ENCODE measurements at places on chromosomes 11 and 22.

GRCh38 chr22:27638329-27639233 lies 163.0 kb downstream of the MN1 start:
- DNase-seq: no peak

DNA sequence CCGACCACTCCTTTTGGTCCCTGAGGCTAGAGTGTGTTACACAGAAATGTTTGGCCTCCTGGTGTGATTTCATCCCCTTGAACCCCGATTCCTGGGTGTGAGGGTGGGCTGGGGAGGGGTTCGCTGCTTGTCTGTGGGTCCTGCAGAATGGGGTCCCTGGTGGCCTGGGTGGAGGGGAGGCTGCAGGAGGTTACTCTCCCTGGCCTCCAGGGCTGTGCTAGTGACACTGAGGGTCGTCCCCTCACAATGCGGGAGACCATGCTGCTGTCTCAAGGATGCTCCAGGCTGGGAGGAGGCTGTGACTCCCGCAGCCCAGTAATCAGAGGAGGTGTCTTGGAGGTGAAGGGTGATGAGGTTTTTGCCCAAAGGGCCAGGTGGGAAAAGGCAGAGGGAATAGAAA lies 17.0 kb upstream of the OMP start:
- DNase-seq: no peak

GRCh38 chr22:30158277-30158676 lies 78.0 kb downstream of the HORMAD2 start:
- no peak for DNase-seq

DNA sequence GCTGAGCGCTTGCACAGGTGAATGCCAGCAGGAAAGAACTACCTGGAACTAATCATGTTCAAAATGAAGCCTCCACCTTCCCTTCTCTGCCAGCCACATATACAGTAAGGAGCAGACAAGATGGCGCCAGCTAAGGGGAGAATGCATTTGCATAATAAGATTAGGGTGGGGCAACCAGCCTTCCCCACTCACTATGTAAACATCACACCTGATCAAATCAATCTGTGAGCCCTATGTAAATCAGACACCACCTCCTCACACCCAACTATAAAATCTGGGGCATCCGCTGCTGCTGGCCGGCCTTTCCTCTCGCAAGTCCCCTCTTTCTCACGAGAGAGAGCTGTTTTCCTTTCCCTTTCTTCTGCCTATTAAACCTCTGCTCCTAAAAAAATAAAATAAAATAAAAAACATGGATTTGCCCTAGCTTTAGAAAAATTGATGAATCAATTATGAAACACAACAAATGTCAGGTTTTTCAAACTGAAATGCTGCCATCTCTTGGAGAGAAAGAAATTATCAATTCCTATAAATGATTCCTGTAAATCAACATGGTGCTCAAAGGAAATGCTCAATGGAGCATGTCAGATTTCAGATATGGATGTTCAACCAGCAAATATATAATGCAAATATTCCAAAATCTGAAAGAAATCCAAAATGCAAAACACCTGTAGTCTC lies 108.9 kb downstream of the SGSM3 start:
- no peak for DNase-seq

DNA sequence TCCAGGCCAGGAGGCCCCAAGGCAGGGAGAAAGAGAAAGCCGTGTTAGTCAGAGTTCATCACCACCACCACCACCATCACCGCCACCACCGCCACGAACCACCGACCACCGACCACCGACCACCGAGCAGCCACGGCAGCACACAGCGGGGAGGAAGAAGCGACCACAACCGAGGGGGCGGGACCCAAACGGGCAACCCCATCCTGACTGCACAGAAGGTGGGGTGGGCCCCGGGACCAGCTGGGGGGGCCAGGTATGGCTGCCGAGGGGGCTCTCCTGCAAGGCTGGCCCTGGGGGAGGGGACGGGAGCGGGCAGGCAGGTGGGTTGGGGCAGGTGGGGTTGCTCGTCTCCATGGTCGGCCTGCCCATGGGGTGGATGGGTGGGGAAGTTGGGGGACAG lies 34.2 kb downstream of the SYT7 start:
- no peak for DNase-seq

- DNase-seq: peak; percentile 70
Observed at GRCh38 chr11:95229993-95230809, 801 bp downstream of the SESN3 start.

DNA sequence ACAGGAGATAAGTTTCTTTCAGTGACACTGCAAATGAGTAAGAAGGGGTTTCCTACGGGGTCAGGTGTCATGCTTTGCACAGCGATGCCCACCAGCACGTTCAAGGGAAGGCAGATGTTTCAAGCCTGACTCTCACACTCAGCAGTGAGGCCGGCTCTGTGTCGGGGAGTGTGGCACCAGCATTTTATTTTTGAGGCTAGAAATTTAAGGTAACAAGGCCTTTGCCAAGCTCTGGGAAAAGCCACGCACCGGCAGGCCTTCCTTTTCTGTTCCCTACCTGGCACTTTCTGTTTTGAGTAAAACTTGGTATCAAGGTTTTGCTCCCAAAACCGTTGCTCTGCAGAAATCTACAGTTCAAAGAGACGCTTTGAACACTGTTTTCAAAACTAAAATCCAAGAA lies 38.0 kb downstream of the TOLLIP start:
- no peak for DNase-seq

DNA sequence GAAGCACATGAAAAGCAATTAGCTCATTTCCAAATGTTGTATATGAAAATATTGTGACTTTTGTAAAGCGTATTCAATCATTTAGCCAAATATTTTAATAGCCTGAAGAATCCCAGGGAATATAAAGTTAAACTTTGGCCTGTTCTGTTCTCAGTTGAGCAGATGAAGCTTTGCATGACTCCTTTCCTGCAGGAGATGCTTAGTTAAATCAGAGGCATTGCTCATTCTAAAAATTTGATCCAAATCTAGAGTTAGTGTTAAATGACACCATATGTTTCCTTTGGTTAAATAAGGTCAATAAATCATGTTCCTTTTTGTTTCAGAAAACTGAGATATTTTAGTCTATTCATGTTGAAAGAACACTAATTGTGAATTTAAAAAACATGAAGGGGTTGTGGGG lies 51.2 kb upstream of the BIRC3 start:
- no peak for DNase-seq

GRCh38 chr11:36038541-36038940 lies 94.7 kb downstream of the LDLRAD3 start:
- no peak for DNase-seq

DNA sequence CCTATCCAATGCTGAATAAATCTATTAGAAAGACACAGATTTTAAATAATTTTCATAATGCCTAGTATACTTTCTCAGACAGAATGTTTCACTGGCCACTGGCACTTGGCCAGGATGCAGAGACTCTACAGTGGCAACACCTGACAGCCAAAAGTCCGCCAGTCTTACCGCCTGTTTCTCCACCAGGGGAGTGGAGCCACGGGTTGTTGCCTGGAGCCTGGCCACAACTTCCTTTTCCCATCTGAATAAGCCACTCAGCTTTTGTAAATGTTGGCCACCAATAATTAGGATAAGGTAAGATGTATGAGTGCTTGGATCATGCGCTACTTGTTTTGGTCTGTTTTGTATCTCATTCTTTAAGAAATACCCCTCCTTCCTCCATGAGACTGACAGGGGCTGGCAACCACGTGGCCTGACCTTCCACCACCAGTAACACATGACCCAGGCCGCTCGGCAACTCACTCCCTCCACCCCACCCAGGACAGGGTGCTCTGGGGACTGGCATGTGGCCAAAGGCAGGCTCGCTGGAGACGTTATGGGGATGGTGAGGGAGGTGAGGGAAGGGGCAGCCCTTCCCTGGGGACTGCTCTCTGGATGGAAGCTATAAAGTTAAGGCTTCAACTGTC lies 93.0 kb upstream of the BID start:
- no peak for DNase-seq

DNA sequence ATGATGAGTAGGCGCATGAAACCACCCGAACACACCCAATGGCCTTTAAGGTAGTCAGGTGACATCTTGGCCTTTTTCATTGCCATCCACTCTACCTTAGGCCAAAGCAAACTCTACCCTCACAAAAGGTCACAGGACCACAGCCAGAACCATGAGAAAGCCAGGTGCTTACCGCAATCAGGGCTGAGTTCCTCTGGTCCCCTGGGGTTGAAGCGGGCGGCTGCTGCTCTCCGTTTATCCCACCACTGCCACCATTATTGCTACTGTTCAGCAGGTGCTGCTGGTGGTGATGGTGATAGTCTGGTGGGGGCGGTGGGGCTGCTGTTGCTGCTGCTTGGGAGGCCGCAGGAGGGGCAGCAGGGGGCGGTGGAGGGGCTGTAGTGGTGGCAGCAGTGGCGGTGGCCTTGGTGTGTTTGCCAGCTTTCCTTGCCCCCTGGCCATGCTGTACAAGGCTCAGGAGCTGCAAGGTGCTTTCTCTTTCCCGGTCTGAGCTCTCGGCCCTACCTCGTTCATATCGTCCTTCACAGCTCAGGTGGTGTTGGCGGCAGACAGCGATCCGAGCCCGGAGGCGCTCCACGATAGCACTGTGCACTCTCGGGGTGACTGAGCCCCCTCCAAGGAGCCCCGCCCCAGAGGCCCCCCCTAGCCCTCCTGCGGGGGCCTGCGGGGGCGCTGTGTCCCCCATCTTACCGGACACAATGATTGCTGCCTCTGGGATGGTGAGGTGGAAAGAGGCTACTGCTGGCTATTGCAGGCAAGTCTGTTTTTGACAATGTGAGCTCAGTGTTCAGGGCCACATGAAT lies 1.6 kb downstream of the MAML2 start:
- peak; percentile 45 for DNase-seq

DNA sequence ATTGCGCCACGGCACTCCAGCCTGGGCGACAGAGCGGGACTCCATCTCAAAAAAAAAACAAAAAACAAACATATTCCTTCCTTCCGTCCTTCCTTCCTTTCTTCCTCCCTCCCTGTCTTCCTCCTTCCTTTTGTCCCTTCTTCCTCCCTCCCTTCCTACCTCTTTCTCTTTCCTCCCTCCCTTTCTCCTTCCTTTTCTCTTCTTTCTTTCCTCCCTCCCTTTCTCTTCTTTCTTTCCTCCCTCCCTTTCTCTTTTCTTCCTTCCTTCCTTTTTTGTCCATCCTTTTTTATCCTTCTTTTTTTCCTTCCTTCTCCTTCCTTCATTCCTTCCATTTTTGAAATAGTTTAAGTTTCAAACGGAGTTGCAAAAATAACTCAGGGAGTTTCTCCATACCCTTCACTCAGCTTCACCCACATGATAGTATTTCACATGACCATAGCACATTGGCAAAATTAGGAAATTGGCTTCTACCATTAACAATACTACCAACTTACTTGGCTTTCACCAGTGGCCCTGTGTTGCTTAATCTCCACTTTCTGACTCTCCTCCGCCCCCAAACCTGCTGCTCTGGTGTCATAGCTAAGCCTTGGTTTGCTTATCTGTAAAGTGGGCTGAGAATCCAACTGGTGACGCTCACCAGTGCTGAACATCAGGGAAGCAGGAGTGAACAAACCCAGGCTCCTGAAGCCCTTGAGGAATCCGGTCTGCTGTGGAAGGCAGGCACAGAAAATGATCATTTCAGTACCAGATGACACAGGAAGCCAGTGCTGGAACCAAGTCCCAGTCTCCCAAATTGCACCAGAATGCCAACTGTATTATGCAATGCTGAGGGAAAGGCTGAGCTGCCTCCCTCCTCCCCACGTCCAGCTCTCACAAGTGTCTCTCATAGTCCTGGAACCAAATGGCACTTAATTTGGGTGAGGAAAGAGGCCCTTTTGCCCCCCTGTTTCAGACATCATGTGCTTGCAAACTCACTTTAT lies 17.2 kb upstream of the CRYBB3 start:
- no peak for DNase-seq

- DNase-seq: no peak
Observed at GRCh38 chr11:125975634-125976033, 29.8 kb downstream of the VSIG10L2 start.
